Fibroblast of the aortic adventitia (primary cell): ENCODE measurements at places on chromosomes 11 and 22. TPM values are rescaled to one million over a fixed set of nuclear protein-coding genes. Genes with fewer than 3 reads are reported as not detected.

Gene KCNJ1
- total RNA-seq, result 0.25 TPM in 1 of 2 replicates, not detected in the other

Gene OR8A1
- not detected in 2 replicates for total RNA-seq

Gene SLC25A18
- 0.16 TPM in 1 of 2 replicates, not detected in the other for total RNA-seq

Gene EHF
- 0.18 TPM in 1 of 2 replicates, not detected in the other for total RNA-seq

Gene FAT3
- total RNA-seq, result 1.7 and 2.2 TPM in 2 replicates

Gene DMC1
- total RNA-seq, result 1.3 and 5.3 TPM in 2 replicates
